ENCODE measurements at places on chromosomes 5 and 9.
A peak's percentile ranks its signal among the peaks of the same experiment; 100 is the strongest.

DNA sequence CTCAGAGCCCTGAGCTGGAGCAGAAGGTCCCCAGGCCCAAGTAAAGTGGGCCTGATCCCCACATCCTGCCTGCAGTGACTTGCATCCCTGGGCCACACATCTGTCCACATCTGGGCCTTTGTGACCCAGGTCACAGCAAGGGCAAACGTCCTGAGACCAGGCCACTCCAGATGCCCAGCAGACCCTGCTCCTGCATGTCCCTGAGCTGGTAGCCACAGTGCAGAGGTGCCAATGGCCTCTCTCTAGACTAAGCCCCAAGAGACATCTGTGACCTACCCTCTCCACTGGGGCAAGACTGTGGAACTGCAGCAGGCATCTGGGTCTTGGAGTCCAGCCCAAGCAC lies 2.5 kb downstream of the FLT4 start:
- no peak for DNase-seq

DNA sequence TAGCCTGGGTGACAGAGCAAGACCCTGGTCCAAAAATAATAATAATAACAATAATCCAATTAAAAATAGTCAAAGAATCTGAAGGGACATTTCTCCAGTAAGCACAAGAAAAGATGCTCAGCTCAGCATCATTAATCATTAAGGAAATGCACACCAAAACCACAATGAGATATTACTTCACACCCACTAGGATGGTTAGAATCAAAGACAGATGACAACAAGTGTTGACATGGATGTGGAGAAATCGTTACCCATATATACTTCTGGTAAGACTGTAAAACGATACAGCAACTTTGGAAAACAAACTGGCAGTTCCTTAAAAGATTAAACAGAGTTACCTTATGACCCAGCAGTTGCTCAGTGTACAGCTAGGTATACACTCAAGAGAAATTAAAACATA lies 5.3 kb upstream of the FANCG start:
- DNase-seq: no peak

GRCh38 chr5:137752905-137753690 lies 1.1 kb downstream of the HNRNPA0 start:
- DNase-seq: peak; percentile 5

DNA sequence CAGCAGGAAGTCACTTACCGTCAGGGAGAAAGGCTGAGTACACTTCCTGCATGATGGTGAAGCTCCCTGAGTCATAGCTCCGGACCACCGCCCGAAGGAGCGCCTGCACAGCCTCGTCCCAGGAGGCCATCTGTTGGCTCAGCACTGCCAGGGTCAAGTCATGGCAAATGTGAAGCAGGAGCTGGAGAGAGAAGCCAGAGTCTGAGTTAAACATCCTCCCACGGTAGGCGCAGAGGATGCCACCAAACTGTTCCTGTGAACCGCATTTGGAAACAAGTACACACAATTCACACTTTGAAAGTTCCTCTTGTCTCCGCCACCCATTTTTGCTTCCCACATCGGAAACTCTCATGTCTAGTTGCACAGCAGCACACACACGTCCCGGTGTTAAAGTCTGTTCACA lies 33.9 kb downstream of the CNOT8 start:
- no peak for DNase-seq

- DNase-seq: no peak
These were observed 96.5 kb downstream of the GADD45G start for GRCh38 chr9:89701221-89701798.

- no peak for DNase-seq
These were observed 111.7 kb upstream of the PCAT7 start for GRCh38 chr9:94443032-94443722.

DNA sequence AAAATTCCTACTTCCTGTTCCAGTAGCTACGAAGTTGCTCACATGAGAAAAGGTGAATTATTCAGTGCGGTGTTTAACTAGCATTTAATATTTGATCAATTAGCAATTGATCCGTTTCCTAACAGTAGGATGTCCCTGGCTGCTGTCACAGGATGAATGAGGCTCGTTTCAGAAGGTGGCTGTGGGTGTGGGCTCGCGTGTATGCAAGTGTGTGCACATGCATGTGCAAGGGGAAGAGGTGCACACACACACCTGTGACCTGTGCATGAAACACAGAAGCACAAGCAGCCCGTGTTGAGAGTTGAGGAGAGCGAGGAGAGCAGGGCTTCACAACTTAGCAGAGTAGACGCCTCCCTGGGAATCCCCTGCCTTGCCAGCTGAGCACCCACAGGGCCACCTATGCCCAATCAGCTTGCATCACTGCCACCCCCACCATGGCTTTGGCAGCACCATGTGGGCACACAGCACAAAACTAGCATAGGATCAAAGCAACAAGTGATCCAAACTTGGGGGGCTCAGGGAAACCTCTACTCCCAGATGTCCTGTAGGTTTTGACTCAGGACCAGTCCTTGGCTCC lies 107.2 kb downstream of the C5orf15 start:
- no peak for DNase-seq

DNA sequence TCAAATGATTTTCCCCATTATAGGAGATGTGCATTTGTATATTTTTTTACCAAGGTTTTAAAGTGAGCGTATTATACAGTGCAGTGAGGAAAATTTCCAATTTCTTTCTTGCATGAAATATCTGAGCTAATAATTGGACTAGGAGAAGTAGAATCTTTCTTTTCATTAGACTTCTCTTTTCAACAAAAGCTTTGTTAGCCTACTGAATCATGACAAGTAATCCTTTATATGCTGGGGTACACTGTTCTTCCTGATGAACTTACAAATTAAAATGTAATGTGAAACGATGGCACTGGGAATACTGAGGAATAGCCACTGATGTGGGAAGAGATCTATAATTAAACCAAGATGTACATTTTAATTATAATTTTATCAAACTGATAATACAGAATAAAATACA lies 829.6 kb downstream of the PTPRD start:
- no peak for DNase-seq

DNA sequence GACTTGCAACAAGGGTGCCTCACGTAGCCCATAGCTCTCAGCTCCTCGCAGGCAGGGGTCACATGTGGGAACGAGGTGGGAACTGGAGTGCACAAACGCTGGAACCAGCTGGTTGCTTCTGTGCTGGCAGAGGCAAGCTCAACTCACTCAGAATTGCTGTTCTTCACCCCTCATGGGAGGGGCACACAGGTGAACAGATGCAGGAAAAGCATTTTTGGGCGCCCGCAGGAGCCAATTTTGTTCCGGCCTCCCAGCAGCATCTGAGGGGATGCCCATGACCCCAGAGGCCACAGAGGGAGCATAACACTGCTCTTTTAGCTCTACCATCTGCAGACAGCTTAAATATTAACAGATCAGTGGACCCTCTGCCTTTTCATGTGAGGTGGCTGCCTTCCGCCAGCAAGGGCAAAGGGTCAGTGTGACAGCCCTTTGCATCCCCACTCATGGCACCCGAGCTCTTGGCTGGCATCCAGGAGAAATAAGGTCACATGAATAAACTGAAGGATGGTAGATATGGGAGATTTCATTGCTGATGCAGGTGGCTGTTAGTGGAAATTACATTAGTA lies 196.2 kb downstream of the SLCO4C1 start:
- no peak for DNase-seq

DNA sequence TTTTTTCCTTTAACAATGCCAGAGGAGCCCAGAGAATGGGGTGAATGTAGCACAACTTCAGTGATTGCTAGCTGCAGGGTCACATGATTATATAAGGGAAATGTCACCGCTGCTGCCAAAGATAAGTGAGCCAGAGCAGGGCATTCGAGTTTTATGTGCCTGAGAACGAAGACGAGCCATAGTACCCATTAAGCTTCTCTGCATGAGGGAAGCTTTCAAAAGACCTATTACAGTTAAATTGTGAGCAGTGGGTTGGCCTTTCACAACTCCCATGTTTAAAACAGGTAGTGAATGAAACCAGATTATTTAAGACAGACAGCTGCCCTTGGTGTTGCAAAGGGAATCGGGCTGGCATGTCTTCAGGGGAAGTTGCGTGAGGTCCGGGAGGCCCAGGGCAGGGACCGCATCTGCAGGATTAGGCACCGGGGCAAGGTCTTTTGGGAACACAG lies 82.4 kb upstream of the TNFAIP8 start:
- DNase-seq: no peak

- DNase-seq: no peak
These were observed 566.3 kb downstream of the MAT2B start for GRCh38 chr5:164071671-164072070.

GRCh38 chr5:2493356-2493755 lies 258.1 kb downstream of the IRX2 start:
- DNase-seq: no peak
